ENCODE measurements at places on chromosomes 7 and 10.

DNA sequence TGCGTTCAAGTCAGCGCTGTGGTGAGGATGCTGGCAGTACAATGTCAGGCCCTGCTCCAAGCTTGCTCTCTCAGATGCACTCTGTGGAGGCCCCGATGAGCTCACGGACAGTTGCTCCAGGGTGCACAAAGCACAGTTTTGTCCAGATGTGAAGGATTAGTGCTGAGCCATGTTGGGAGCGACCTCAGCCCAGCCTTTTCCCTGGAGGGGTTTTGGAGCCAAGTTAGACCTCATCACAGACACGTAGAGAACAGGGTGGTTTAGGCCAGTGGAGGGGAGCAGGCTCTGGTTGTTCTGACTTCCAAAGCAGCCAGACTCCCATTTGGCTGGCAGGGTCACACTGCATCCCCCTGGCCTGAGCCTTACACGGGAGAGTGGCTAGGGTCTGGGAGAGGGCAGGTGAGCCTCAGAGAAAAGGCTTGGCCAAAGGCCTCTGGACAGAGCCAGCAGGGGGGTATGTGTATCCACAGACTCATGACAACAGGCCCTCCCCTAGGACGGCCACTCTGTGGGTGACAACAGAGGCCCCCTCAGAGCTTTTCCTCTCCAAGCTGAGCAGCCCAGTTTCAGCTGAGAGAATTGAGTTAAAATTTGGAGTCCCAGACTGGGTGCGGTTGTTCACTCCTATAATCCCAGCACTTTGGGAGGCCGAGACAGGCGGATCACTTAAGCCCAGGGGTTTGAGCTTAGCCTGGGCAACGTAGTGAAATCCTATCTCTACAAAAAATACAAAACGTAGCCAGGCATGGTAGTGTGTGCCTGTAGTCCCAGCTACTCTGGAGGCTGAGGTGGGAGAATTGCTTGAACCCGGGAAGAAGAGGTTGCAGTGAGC, 4.7 kb downstream of the PLAC9 start:
- H3K27me3 ChIP-seq, result peaks cover 38% of the 10 kb centered on the region
- H3K27ac ChIP-seq, result no peak overlapping the region
- no peak for DNase-seq
- peaks cover 6% of the 10 kb centered on the region for H3K4me1 ChIP-seq
- no peaks in the 10 kb centered on the region for H3K36me3 ChIP-seq
- H3K4me3 ChIP-seq, result no peak overlapping the region

DNA sequence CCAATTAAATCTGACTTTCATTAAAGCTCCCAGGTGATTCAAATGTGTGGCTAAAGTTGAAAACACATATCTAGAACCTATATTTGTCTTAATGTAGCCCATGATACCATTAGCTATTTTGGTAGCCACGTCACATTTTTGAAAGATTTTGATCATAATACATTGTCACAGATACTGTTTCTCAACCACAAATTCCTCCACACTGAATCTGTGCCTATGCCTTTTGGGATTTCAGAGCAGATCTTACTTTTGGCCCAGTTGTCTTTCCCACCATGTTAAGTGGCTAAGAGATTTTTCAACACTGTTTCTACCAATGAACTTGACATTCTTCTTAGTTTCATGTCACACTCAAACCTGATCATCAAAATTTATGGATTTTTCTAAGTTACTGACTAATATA, 47.4 kb downstream of the CH25H start:
- peaks cover 32% of the 10 kb centered on the region for H3K27me3 ChIP-seq
- H3K4me1 ChIP-seq, result peaks cover 17% of the 10 kb centered on the region
- no peak overlapping the region for H3K4me3 ChIP-seq

GRCh38 chr10:99777918-99778714, 4.3 kb upstream of the ABCC2 start:
- DNase-seq, result no peak
- no peak overlapping the region for H3K4me3 ChIP-seq
- H3K27ac ChIP-seq, result no peak overlapping the region
- no peaks in the 10 kb centered on the region for H3K36me3 ChIP-seq

DNA sequence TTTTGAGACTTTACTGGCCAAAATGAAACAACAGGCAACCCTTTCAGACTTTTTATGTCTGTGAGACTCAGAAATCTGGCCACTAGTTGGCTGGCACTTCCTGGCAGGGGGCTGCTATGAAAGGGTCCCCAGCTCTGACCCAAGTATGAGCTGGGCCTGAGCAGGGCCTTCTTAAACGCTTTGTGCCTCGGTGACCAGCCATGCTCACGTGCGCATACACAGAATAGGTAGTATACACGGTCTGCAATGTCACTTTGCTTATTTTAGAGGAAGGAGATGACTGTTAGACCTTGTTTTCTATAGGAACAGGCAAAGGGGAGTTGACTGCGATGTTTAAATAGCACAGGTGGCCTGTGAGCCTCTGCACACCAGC, 129.6 kb downstream of the VIPR2 start:
- DNase-seq, result no peak
- H3K27ac ChIP-seq, result no peak overlapping the region

GRCh38 chr10:115030483-115031200, 62.5 kb upstream of the ATRNL1 start:
- H3K36me3 ChIP-seq, result no peaks in the 10 kb centered on the region
- H3K4me1 ChIP-seq, result no peaks in the 10 kb centered on the region
- no peak overlapping the region for H3K27ac ChIP-seq
- no peak overlapping the region for H3K4me3 ChIP-seq
- peaks cover 7% of the 10 kb centered on the region for H3K27me3 ChIP-seq

- peaks cover 13% of the 10 kb centered on the region for H3K27me3 ChIP-seq
- no peak overlapping the region for H3K4me3 ChIP-seq
- H3K36me3 ChIP-seq, result no peaks in the 10 kb centered on the region
- no peak for DNase-seq
- no peaks in the 10 kb centered on the region for H3K4me1 ChIP-seq
These were observed 226.7 kb downstream of the SNX13 start for GRCh38 chr7:17713584-17713983.

- no peak overlapping the region for H3K27ac ChIP-seq
- H3K27me3 ChIP-seq, result no peaks in the 10 kb centered on the region
- H3K36me3 ChIP-seq, result no peaks in the 10 kb centered on the region
- no peaks in the 10 kb centered on the region for H3K4me1 ChIP-seq
- no peak overlapping the region for H3K4me3 ChIP-seq
These were observed 114.7 kb upstream of the EGFR start for GRCh38 chr7:54904130-54904529.

- H3K27ac ChIP-seq, result no peak overlapping the region
- DNase-seq, result no peak
- no peaks in the 10 kb centered on the region for H3K27me3 ChIP-seq
- H3K4me3 ChIP-seq, result no peak overlapping the region
- H3K36me3 ChIP-seq, result peaks cover 4% of the 10 kb centered on the region
These were observed 448.5 kb downstream of the NXPH1 start for GRCh38 chr7:8881916-8882315.

GRCh38 chr7:141097430-141097829, 23.6 kb downstream of the TMEM178B start:
- no peak overlapping the region for H3K4me3 ChIP-seq
- H3K27me3 ChIP-seq, result peaks cover 18% of the 10 kb centered on the region
- no peaks in the 10 kb centered on the region for H3K4me1 ChIP-seq

- H3K4me1 ChIP-seq, result no peaks in the 10 kb centered on the region
- no peaks in the 10 kb centered on the region for H3K36me3 ChIP-seq
- no peaks in the 10 kb centered on the region for H3K27me3 ChIP-seq
- no peak overlapping the region for H3K4me3 ChIP-seq
- H3K27ac ChIP-seq, result no peak overlapping the region
These were observed 441.7 kb downstream of the TYW1 start for GRCh38 chr7:67438198-67438882.

DNA sequence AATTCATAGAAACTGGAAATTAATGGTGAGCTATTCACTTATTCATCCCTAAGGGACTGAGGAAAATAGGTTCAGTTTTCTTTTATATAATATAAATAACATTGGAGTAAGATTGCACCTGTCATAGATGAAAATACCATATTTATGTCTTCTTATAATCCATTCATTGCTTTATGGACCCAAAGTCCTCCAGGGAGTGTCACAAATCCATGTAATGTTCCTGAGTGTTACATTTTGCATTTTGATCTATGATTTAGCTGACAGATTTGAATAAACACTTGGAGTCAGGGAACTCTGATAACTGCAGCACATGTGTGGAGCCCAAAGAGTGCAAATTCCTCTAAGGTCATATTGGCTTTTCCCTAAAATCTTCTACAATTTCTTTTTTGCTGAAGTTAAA, 484.3 kb downstream of the MDFIC start:
- H3K36me3 ChIP-seq, result peaks cover 9% of the 10 kb centered on the region
- H3K4me3 ChIP-seq, result no peak overlapping the region
- H3K4me1 ChIP-seq, result peaks cover 15% of the 10 kb centered on the region
- no peaks in the 10 kb centered on the region for H3K27me3 ChIP-seq
- no peak for DNase-seq

DNA sequence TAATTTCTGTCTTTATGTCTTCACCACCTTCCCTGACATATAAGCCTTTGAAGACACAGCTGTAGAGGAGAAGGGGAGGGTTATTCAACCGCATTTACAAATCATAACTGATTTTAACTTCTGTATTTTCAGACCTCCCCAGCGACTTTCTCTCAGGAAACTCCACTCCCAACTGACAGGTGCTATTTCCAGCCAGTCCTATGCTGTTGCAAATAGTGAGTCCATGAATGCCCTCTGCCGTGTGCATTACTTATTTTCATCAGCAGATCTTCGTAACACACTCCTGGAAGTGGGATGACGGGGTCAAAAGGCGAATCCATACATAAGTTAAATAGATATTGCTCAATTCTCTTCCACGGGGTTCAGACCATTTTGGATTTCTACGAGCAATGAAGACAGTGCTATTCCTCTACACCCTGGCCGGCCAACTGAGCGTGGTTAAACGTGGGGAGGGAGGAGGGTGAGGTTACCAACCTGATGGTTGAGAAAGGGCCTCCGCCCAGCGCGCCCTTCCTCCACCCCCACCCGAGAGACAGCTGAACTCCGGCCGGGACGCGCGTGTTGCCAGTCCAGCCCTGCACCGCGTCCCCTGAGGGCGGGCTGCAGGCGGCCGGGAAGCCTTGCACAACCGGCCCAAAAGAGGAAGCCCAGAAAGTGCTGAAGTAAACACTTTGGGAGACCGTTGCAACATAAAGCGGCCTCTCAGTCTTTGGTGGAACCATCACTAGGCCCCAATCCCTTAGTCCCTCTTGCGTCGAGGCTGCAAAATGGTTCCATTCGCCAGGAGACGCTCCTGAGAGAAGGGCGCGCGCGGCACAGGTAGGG, at the start of gene APBB1IP:
Gene APBB1IP, plus strand, starts transcription at position 705 of the 825 bp plus-strand sequence. CDS start 53,986 bp downstream, outside the sequence.
- H3K4me3 ChIP-seq, result peak within 1 kb of the TSS; percentile 96
- peak within 1 kb of the TSS; percentile 95 for H3K27ac ChIP-seq
- H3K36me3 ChIP-seq, result peaks cover 6% of the 10 kb centered on the region
- peak; percentile 90 for DNase-seq

- peaks cover 25% of the 10 kb centered on the region for H3K36me3 ChIP-seq
- DNase-seq, result no peak
- H3K4me1 ChIP-seq, result peaks cover 52% of the 10 kb centered on the region
- H3K27me3 ChIP-seq, result no peaks in the 10 kb centered on the region
These were observed 818 bp downstream of the DLD start for GRCh38 chr7:107891636-107892366.

DNA sequence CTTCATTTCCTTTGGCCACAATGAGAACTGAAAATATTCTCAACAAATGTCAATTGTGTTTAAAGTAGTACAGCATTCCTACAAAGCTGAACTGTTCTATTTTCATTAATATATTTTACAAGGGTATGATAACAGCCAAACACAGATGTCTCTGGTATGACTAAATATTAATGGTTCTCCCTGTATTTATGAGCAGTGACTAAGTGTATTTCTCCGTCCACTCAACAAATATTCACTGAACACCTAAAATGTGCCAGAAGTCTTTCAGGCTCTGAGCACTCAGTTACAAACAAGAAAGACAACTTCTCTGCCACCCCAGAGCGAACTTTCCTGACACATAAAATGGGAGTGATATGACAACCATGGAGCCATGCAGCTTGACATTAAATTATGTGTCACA, 135.6 kb downstream of the VPS41 start:
- peaks cover 29% of the 10 kb centered on the region for H3K36me3 ChIP-seq
- no peaks in the 10 kb centered on the region for H3K27me3 ChIP-seq
- no peak overlapping the region for H3K27ac ChIP-seq
- H3K4me1 ChIP-seq, result no peaks in the 10 kb centered on the region

Measured in natural killer cell treated with Interleukin-12 subunit alpha and Interleukin-12 subunit beta and Interleukin-15 and Interleukin-18, amount 100 ng/mL, for 72 hours (primary cell).